ENCODE measurements at places on chromosomes 6 and 20. TPM values are rescaled to one million over a fixed set of nuclear protein-coding genes. Genes with fewer than 3 reads are reported as not detected.

Gene XKR7
- total RNA-seq: not detected

Gene CFAP206
- total RNA-seq: not detected

Gene APOM
- total RNA-seq: 1.2 TPM

Gene MOXD1
- total RNA-seq: 75.3 TPM

Gene ENPP1
- 12.8 TPM for total RNA-seq

Gene GNAS-AS1
- 0.81 TPM for total RNA-seq

Gene C6orf132
- 2.6 TPM for total RNA-seq

Gene CCDC170
- total RNA-seq: 3.2 TPM

Gene HTR1E
- total RNA-seq: not detected

Gene HSPA1L
- 0.97 TPM for total RNA-seq

Gene CRYBG1
- total RNA-seq: 40.4 TPM

Gene OPN5
- total RNA-seq: not detected

Gene BEND6
- 18.2 TPM for total RNA-seq

Gene PNLDC1
- 0.81 TPM for total RNA-seq

Gene SMLR1
- not detected for total RNA-seq

Gene SIRPD
- not detected for total RNA-seq

Gene ACOT13
- total RNA-seq: 5.7 TPM

Measured in hair follicle dermal papilla cell (primary cell).